ENCODE measurements at places on chromosomes 6 and 20.

DNA sequence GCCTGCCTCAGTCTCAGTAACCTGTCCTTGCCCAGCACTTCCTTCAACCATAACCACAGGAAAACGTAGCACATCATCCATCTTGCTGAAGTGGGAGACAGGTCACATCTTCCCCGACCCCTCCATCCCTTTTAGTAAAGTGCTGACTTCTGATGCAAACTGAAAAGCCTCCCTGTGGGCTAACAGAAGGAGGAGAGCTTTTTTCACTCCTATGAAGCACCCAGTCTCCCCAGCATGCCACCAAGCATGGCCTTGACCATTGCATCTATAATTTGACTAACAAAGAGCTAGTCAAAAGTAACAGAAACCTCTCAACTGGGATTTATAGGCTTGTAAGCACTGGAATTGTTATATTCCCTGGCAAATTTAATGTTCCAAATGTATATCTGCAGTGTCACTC is 288.9 kb upstream of the IRAK1BP1 start:
- DNase-seq: no peak

DNA sequence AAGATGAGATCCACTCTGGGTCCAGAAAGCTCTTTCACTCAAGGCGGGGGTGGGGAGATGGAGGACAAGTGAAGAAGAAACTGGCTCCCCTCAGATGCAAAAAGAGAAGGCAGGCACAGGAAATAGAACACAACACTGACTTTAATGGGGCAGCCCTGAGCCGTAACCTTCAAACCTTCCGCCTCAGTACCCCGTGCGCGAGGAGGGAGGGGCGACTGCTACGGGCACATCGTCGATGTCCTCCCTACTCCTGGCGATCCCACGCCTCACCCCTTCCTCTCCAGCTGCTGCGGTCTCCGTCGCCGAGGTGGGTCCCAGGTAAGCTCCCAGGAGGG is 3.9 kb downstream of the SPEF1 start:
- DNase-seq: no peak

DNA sequence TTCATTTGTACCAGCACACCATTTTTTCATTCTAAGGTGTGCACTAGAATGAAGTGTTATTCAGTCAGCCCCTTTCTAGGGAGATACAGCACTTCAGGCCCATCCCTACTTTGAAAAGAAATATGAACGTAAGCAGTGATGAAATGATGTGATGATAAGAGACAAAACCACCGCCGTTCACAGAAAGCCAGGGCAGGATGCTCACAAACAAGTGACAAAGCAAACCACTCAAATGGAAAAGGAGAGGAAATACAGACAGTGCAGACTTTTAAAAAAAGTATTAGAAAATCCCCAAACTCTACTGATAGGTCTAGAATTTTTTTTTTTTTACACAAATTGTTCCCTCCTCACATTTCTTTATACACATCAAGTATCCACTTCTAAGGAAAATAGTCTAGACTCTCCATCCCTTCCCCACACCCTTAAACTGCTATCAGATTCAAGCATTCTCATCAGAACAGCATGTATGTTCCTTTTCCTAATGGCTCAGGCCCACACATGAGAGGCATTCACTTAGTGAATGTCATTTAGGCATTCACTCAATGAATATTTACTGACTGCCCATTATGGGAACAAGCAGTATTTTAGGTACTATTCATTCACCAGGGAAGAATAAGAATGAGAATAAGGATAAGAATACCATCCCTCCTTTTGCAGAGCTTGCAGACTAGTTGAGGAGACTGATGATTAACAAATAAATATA is 243.5 kb downstream of the GMPR start:
- peak; percentile 28 for DNase-seq

DNA sequence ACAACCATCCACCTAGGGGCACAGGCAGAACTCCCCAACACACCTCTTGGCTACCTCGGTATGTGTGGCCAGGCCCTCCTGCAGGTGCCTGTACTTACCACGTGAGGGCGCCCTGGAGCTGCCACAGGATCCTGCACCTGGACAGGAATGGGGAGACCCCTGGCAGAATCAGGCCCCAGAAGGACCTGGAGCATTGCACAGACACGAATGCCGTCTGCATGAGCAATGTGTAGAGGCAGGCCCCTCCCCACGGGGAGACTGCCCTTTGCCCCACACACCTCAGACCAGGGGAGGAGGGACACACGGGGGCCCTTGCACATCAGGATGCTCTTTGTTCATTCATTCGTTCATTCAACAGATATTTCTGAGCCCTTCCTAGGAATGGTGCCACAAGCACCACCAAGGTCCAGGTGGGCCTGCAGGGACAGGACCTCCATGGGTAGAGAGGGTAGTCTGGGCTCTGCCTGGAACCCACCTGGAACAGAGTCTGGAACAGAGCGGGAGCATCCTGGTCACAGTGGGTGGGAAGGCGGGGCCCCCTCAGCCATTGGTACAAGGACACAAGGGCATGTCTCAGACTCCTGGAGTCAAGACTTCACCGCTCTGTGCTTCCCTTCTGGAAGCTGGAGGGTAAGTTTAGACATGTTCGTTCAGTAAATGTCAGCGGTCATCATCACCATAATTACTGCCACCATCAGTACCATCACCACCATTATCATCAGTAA is 32.3 kb downstream of the YTHDF1 start:
- peak; percentile 24 for DNase-seq

GRCh38 chr6:19590501-19591131 is 246.6 kb upstream of the ID4 start:
- DNase-seq: no peak

GRCh38 chr6:6600875-6601274 is 12.4 kb downstream of the LY86 start:
- DNase-seq: no peak

DNA sequence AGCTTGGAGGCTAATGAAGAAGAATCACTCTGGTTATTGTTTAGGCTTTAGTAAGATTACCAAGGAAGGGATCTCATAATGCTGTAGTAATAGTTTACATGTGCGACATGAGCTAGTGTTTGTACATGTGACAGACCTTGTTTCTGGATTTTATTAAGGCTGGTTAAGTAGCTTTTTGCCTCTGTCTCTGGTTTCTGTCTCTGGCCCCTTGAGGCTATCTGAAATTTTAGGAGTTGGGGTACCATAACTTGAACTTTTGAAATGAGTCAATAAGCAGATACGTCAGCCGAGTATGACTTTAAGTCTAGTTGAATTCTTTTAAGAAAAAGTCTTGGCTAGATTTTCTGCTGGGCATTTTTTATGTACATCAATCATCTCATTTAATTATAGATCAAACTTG is 9.5 kb downstream of the CBFA2T2 start:
- no peak for DNase-seq

- no peak for DNase-seq
These were observed 10.8 kb downstream of the APMAP start for GRCh38 chr20:24981790-24982189.

- DNase-seq: no peak
These were observed 146.8 kb upstream of the UST start for GRCh38 chr6:148599967-148600426.

DNA sequence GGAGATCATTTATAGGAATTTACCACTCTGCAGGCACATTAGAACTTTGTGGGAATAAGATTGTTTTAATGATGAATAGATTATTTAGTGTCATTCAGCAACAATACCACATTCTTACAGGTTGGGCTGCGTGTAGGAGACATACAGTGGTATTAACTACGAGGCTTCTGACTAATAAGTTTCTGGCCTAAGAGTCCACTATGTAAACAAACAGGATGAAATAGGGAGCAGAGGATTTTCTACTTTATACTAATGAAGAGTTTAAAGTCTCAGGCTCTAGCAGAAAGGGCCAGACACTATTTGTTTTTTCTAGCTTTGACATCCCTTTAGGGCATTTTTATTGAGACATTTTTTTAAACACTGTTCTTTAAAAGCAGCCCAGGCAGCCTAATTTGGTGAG is 75.6 kb downstream of the SLC24A3 start:
- no peak for DNase-seq

GRCh38 chr6:151349651-151350270 is 41.6 kb downstream of the ZBTB2 start:
- DNase-seq: no peak

GRCh38 chr6:21883595-21884328 is 290.2 kb downstream of the SOX4 start:
- DNase-seq: no peak

- DNase-seq: no peak
These were observed 128.4 kb upstream of the ESR1 start for GRCh38 chr6:151679081-151679480.

DNA sequence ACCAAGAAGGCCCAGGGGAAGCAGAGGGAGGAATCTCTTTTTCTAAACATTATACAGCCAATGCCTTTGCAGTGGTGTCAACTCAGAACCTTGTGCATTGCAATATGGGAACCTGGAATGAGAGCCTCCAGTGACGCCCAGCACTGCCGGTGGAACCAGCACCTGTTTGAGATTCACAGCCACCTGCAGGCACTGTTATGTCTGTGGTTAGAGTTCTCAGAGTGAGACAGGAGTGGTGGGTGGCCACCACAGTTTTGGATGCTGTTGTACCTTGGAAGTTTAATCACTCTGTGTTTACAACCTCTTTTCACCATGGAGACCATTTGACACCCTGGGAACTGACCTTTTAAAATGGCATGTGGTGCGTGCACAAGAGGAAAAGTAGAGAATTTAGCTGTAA is 185.3 kb upstream of the KCNG1 start:
- DNase-seq: no peak

- DNase-seq: no peak
These were observed 244.4 kb downstream of the SLC24A3 start for GRCh38 chr20:19456595-19457395.

GRCh38 chr6:75526502-75527127 is 33.0 kb upstream of the FILIP1 start:
- DNase-seq: peak; percentile 37

GRCh38 chr20:48673507-48673906 is 154.3 kb downstream of the PREX1 start:
- DNase-seq: no peak

- no peak for DNase-seq
These were observed 54.2 kb upstream of the MAP7 start for GRCh38 chr6:136604328-136604825.

- no peak for DNase-seq
These were observed 43.9 kb downstream of the PLCB4 start for GRCh38 chr20:9112541-9113515.

- DNase-seq: no peak
These were observed 621.1 kb upstream of the ADGRB3 start for GRCh38 chr6:68013780-68014515.

DNA sequence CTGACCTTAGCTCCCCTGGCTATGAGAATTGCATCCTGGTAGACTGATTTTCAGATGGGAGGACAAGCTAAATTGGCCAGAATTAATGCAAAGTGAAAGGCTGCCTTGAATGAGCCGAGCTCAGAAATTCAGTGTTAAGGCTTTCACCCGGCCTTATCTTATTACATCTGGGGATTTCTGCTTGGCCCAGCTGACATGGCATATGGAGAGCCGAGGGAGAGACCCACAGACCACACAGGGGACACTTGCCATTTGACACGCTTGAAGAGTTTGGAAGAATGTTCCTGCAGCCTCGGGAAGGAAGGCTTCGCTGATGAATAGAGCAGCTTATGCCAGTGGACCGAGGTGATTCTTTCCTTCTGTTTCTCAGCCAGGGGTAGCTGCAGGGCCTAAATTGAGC is 9.0 kb downstream of the MOCS3 start:
- DNase-seq: no peak

DNA sequence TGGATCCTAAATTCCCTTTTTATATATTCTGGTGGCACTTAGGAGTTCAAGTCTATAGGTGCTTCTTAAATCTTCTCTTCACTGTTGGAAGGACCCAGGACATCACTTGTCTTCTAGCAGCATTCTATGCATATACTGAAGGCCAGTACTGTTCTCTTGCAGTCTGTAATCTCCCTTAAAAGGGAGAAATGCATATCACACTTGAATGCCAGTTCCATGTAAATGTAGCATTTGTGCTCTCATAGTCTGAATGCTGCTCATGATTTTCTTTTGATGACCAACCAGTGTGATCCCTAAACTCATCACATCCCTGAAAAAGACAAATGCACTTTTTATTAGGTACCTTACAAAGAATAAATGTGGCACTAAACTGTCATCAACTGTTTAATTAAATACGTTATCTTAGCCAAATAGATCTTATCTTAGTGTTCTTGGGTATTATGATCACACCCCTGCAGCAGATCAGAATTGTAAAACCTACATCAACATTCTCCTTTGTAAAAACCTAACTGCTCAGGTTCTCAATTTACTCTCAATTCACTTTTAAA is 176.1 kb downstream of the EPHA7 start:
- no peak for DNase-seq

GRCh38 chr6:29146179-29146578 is 24.5 kb upstream of the OR2J2 start:
- no peak for DNase-seq

DNA sequence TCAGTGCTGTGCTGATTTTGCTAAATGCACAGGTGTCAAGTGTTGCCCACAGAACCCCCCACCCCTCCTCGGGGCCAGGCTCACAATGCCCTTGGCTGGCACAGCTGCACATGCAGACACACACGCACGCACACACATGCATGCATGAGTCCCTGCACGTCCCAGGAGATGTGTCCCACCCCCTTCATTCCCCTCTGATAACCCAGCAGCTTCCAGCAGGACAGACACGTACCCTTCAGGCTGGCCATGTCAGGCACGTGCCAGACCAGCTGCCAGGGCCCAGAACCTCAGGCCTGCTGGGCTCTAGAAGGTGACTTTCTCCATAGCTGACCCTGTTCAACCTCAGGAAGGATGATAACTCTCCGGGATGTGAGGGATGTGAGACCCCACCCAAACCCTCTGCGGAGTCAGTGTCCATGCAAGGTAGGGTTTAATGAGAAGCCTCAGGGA is 44.4 kb downstream of the MRPL14 start:
- no peak for DNase-seq

GRCh38 chr6:13390658-13391057 is 62.3 kb upstream of the TBC1D7 start:
- no peak for DNase-seq

DNA sequence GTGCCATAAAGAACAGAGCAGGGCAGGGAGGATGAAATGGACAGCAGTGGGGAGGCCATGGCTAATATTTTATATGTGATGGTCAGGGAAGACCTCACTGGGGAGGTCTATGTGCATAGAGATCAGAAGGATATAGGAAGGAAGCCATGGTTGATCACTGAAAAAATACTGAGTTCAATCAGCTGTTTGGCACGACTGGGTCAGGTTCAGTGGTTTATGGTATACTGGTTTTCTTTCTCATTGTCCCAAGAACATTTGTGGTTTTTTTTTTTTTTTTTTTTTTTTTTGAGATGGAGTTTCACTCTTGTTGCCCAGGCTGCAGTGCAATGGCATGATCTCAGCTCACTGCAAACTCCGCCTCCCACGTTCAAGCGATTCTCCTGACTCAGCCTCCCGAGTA is 78.3 kb upstream of the TIAM2 start:
- DNase-seq: no peak

GRCh38 chr6:167141667-167142432 is 15.9 kb downstream of the GPR31 start:
- DNase-seq: peak; percentile 13

GRCh38 chr20:36932476-36933426 is 18.8 kb downstream of the SAMHD1 start:
- DNase-seq: no peak

GRCh38 chr6:36682328-36683144 is 4.0 kb downstream of the CDKN1A start:
- DNase-seq: peak; percentile 57
